ENCODE measurements at places on chromosomes 13 and 19.

GRCh38 chr19:2758601-2759313 is 18.9 kb upstream of the SLC39A3 start:
- DNase-seq: no peak

GRCh38 chr19:55456347-55456746 is 5.1 kb downstream of the ISOC2 start:
- DNase-seq: no peak

DNA sequence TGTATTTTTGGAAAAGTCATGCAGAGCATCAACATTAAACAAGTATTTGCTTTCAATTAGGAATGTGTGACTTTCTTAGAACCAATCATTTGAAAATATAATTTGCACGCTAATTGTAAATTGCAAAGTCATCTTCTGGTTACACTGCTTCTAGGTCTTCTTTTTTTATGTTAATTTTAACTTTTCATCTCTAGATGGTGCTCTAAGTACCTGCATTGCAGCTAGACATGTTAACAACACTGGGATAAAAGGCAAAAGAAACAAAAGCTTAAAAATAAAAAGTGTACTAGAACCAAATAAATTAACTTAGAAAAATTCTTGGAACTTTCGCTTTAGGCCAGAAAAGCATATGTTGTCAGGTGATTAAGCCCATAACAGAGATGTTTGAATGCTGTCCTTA is 2758.2 kb downstream of the PCDH9 start:
- no peak for DNase-seq

DNA sequence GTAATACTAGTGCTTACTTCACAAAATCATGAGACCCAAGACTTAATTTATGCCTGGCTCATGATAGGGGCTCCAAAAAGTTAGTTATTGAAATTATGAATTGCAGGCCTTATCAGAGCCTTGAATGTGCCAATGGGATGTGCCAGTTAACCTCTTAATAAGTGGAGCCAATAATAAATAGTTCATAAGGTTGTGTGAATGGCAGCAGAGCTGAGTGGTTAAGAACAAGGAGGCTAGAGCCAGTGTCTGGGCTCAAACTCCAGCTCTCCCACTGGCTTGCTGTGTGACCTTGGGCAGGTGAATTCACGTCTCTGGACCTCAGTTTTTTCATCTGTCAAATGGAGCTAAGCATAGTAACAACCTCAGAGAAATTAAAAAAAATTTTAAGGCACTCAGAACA is 133.7 kb downstream of the IER2 start:
- DNase-seq: no peak

GRCh38 chr19:30873003-30873402 is 476.2 kb downstream of the TSHZ3 start:
- DNase-seq: no peak

DNA sequence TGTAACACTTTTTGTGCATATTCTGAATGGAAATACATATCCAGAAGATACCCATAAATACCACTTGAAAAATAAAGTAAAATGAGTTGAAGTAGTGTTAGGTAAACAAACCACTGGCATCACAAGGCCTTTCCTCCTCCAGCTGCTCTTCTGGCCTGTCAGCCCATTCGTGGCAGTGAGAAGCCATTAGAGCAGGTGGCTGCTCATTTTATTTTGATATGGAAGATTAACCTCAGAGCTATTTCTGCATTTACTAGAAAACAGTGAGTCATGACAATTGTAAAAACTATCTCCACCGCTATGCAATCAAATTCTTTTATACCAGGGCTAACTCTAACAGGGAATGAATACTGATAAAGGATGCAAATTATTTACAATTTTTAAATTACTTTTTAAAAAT is 2898.1 kb downstream of the PCDH9 start:
- no peak for DNase-seq

- no peak for DNase-seq
These were observed 165.6 kb downstream of the MZT1 start for GRCh38 chr13:72561791-72562190.

DNA sequence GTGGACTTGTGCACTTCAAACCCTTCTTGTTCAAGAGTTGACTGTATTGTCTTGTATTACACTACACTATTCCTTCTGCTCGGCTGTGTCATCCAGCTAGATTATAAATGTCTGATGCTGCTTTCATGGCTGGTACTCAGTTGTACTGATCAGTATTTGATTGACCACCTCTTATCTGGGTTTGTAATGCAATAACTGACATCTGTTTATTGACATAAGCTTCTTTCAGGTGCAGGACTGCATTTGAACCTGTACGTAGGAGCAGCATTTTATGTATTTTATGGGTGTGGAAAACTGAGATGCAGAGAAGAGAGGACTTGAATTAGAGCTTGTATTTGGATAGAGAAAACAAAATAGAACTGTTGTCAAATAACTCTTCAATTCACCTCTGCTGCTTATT is 309.2 kb downstream of the FGF9 start:
- DNase-seq: no peak

DNA sequence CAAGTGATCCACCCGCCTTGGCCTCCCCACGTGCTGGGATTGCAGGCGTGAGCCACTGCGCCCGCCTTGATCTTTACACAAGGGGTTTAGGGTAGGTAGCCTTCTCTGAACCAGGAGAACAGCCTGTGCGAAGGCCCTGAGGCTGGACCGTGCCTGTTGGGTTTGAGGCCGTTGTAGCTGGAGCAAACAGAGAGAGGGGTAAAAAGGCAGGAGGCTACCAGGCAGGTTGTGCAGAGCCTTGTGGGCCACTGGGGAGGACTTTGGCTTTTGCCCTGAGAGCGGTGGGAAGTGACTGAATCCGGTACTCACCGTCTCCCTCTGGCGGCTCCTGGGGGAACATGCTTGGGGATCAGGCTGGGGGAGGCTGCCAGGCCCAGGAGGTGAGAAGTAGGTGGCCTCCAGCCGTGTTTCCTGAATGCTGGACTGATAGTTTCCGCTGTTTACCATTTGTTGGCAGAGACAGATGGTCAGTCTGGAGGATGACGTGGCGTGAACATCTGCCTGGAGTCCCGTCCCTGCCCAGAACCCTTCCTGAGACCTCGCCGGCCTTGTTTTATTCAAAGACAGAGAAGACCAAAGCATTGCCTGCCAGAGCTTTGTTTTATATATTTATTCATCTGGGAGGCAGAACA is 24.6 kb downstream of the SPC24 start:
- peak; percentile 79 for DNase-seq

DNA sequence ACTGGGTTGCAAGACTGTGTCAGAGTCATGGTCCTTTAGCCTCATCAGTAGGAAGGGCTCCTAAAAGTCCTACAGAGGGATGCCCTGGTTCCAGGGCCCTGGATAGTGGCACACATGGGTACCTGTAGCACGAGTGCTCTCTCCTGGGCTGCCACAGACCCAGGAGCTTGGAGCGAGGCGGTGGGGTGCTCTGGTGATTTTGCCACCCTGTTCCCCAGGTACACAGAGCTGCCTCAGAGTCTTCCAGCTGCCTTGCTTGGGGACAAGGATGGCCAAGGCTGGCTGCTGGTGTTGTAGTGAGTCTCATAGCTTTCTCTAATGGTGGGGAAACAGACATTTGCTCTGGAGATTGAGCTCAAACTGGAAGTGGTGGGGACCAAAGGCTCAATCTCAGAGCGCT is 53.9 kb upstream of the OLFM4 start:
- DNase-seq: no peak

GRCh38 chr13:26847281-26847680 is 86.7 kb upstream of the GPR12 start:
- no peak for DNase-seq

- DNase-seq: no peak
These were observed 14.5 kb downstream of the CYP2F1 start for GRCh38 chr19:41128692-41129091.

DNA sequence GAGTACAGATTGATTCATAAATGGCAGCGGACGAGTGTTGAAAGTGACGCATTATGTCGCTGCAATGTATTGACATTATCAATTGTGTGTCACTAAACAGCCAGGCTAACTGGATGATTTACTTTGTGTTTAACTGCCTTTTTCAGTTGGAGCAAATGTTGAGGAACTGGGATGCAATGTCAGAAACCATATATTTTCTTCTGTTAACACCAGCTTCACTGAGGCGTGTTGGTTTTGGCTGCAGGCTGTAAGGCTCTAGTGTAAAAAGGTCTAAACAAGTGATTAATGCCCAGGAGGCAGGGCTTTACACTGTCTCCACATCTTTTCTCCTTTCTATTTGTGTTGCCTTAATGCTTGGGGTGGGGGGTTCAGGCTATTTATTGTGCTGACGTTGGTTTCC is 80.1 kb downstream of the GGACT start:
- DNase-seq: no peak

- DNase-seq: no peak
These were observed 74.8 kb downstream of the TSHZ3 start for GRCh38 chr19:31274251-31275067.

DNA sequence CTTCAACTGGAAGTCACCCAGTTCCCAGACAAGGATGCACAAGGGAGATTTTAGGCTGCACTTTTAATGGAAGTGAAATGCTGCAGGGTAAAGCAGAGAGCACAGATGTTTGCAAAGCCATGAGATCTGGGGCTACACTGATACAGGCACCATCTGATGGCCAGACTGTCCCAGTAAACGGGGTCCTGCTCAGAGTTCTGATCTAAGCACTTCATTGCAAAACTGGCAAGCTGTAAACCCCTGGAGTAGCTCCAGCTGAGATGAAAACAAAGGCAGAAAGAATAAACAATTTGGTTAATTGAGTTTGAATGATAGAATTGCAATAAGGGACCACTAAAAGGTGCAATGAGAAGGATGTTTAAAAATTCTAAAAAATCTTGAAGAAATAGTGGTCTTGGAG is 197.1 kb downstream of the OXGR1 start:
- no peak for DNase-seq

DNA sequence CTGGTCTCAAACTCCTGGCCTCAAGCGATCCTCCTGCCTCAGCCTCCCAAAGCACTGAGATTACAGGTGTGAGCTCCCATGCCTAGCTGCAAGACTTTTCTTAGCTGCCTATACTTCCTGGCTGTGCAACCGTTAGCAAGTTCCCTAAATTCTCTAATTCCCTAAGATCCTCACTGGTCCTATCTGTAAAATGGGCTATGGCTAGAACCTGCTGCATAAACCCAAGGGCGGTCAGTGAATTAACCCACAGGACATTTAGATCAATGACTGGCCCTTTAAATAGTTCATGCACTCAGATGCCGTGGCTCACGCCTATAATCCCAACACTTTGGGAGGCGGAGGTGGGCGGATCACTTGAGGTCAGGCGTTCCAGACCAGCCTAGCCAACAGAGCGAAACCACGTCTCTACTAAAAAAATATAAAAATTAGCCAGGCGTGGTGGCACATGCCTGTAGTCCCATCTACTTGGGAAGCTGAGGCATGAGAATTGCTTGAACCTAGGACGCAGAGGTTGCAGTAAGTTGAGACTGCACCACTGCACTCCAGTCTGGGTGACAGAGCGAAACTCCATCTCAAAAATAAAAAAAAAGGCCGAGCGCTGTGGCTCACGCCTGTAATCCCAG is 4.1 kb upstream of the C19orf53 start:
- no peak for DNase-seq

DNA sequence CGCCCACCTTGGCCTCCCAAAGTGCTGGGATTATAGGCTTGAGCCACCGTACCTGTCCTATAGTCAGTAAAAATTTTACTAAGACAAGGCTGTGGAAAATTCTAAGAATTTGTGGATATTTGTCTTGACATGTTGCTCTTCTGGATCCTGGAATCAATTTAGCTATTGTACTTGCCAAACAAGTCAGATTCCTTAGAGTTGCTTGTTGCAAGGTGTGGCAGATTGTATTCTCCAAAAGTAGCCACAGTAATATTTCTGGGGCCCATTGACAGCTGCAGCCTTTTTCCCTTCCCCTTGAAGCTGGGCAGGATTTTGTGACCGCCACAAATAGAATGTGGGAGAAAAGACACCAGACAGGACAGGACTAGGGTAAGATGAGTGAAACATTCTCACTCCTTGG is 98.8 kb upstream of the TMTC4 start:
- no peak for DNase-seq

DNA sequence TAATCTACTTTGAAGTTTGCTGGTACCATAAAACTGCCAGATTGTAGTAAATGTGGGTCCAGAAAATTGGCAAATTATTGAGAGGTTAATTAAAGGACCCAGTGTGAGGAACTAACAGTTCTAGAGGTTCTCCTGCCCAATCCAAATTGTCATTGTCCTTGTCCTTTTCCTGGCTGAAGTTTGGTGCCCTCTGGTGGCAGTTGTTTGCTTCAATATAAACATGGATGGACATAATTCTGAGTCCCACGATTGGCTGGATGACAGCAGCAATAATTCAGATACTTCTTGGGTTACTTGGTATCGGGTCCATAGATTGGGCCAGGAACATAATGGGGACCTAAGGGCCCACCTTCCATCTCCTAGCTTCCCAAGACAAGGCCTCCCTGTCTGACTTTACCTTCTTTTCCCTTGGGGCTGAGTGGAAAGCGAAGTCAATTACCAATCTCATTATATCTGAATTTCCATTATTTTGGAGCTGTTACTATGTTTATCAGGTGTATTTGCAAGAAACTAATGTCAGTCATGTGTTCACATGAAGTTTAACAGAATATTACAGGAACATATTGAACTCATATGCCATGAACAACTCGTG is 33.8 kb upstream of the GARRE1 start:
- peak; percentile 78 for DNase-seq

GRCh38 chr13:93146584-93147297 is 79.9 kb upstream of the GPC6 start:
- no peak for DNase-seq

DNA sequence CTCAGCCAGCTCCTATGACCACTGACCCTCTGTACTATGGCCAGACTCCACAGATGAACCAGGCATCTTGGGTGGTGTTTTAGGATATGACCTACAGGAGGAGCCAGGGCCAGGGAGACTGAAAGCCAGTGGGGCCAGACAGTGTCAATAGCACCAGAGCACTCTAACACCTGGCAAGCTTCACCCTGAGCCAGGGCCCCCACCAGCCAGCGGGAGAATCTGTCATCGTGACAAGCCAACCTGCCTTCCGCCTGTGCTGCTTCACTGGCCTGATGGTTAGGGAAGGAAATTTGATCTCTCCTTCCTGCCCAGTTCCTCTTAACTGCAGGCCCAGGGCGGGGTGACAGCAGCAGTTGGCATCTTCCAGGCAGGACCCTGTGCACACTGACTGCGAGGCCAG is 222.4 kb downstream of the UQCRFS1 start:
- DNase-seq: no peak

- no peak for DNase-seq
These were observed 102.7 kb downstream of the SLAIN1 start for GRCh38 chr13:77800219-77800618.

DNA sequence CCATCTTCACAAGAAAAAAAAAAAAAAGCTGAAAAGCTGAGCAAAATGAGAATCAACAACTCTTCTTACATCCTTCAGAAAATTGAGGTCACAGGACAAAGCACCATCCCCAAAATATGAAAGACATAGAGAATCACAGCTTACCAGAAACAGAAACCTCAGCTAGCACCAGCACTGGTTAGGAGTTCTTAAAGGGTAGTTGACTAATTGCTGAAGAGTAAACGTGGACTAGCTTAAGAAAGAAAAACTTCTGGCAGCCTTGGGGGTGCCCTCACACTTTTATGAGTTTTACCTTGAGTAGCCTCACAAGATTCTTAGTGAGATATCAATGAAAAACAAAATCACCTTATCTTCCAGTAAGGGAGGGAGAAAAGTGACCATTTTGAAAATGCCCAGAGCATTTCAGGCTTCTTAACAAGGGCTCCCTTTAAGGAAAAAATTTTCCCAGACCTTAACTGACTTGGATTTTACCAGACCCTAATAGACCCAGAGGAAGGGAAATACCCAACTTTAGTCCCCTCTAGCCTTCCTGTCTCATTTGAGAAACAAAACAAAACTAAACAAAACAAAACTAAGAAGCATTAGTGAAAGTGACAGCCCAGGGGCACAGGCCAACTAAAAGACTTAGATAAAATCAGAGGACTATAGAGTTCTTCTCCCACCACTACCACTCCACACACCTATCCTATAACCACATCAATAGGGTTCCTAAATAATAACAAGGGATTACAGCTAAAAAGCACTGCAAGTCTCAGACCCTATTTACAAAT is 888.6 kb downstream of the DIAPH3 start:
- no peak for DNase-seq

Measured in stimulated activated CD4-positive, alpha-beta T cell treated with anti-CD3 and anti-CD28 coated beads, Interleukin-2, amount 100 ng/mL, for 24 hours (primary cell).